Stimulated activated CD8-positive, alpha-beta memory T cell treated with anti-CD3 and anti-CD28 coated beads, Interleukin-7, amount 100 ng/mL, for 1 hour (primary cell): ENCODE measurements at places on chromosomes 12 and 14.

GRCh38 chr12:89576572-89577220, 50.8 kb upstream of the POC1B start:
- DNase-seq = no peak

DNA sequence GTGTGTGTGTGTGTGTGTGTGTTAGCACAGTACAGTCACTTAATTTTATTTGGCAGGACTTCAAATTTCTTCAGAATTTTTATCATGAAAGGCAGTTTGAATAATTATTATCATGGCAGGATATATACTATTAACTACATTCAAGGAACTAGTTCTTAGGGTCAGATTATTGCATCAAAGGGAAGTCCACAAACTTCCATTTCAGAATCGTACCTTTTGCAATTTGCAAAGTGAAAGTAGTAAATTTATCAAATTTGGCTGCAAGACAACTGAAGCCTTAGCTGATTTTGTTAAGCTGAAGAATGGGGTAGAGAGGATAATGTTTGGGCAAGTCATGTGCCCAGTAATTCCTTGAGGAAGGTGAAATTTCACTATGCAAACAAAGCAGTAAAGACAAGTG, 68.2 kb downstream of the PLEKHG7 start:
- no peak for DNase-seq

GRCh38 chr14:92039063-92039718, 668 bp downstream of the TRIP11 start:
- DNase-seq = no peak

DNA sequence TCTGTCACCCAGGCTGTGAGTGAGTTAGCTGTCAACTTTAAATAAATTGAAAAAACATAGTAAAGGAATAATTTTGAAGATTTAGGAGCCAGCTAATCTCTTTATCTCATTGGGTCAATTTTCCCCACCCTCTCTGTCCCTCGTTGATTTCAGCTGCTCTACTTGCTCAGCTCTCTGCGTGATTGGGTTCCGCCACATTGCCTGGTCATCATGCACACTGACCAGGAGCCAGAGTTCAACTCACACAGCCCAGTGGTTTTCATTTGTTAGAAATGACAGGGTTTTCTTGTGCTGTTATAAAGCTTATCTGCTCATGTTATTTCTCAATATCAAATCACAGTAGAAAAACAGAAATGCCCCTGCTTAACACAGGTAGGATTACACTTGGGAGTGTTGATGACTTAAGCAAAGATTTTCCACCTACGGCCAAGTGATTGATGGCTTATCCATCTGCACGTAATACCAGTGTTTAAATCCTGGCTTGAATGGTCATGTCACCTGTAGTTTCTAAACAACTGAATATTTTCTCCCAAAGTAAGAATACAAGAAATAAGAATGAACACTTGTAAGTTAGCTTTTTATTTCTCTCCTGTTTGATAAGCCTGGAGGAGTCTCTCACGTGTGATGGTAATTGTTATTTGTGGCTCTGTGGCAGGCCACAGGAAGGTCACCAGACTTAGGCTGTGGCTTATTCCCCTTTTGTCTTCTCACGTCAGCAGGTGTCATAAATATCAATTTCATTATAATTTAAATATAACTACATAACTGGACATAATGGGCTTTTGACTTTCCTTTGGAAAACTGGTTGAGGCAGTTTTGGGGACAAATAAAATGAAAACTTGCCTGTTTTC, 367.2 kb upstream of the DDHD1 start:
- DNase-seq = no peak

DNA sequence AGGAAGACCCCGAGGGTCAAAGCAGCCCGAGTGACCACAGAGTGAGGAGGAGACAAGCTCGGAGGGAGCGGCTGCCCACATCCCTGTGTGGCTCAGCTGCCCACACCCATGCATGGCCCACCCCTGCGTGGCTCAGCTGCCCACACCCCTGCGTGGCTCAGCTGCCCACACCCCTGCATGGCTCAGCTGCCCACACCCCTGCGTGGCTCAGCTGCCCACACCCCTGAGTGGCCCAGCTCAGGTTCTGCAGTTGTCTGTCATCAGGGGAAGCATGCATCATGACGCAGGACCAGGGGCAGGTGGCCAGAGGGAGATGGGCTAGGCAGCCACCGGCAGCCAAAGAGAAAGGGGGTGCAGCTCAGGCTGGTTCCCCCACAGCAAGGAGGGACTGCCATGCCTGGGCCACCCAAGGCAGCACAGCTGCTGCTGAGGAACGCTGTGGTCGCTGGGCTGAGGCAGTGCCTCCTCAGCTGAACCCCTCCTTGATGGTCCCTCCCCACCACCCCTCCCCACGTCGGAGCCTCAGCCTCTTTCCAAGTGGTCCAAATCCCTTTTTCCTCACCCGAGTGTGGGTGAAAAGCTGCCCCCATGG, 33.3 kb upstream of the NUDT14 start:
- DNase-seq = no peak

GRCh38 chr12:117038023-117038680, 61.1 kb downstream of the TESC start:
- DNase-seq = no peak

DNA sequence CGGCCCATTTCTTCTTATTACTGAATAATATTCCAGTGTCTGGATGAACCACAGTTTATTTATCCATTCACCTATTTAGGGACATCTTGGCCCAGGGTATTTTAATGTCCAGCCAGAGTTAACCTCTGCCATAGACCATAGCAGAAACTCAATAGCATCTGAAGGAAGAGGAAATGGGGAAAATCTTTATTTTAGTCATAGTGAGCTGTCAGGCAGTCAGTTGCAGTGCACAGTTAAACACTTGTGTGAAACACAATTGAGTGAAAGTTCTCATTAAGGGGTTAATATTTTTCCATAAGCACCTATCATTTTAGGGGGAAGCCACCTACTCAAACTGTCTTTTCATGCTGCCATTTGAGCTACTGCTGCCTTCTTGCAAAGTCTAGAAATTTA, 197.3 kb upstream of the PPFIA2 start:
- DNase-seq = no peak

GRCh38 chr12:124463341-124463921, 104.0 kb downstream of the NCOR2 start:
- no peak for DNase-seq

- DNase-seq = peak; percentile 2
Measured at GRCh38 chr12:21502164-21502496, 541 bp downstream of the GOLT1B start.

DNA sequence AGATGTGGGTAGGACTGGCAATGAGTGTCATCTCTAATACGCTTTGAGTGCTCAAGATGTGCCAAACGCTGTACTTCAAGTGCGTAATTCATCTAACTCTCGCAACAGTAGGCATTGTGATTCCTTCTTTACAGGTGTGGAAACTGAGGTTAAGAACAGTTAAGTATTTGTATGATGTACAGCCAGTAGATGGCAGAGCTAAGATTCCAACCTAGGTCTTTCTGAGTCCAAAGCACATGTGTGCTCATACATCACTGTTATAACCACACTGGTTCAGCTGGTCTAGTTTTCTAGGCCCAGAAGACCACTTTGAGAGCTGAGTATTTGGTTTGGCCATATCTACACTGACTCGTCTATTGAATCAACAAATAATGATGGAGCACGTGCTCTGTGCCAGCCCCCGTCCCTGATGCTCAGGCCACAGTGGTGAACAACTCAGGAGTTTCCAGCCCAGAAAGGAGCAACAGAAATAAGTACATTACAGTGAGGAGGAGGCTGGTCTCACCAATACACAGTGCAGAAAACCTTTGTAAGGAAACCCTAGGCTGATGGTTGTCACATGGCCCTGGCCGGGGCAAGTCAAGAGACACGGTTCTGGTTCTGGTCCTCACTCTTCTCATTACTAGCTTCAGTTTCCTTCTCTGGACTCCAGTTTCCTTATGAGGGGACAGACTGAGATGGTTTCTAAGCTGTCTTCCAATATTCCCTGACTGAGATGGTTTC, 69.3 kb upstream of the SCN8A start:
- DNase-seq = no peak

- no peak for DNase-seq
Measured at GRCh38 chr12:10211101-10211939, 1.4 kb upstream of the GABARAPL1 start.

DNA sequence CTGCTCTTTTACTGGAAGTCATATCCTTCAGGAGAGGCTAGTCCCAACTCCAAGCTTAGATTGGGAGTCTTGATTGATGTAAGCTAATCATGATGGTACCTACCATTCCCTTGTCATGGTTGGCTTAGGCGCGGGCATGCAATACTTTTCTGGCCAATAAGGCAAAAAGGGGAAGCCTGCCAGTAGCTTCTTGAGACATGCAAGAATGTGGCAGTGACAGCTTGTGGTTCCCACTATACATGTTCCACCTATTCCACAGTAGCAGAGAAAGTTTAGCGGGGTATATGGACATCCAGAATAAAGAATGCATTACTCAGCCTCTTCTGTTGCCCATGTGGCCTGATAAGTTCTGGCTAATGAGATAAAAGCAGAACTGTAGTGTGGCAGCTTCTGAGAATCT, 55.0 kb downstream of the AP5M1 start:
- no peak for DNase-seq

- no peak for DNase-seq
Measured at GRCh38 chr14:76612654-76613053, 148.6 kb upstream of the VASH1 start.

GRCh38 chr12:116719731-116720528, 17.9 kb downstream of the SPRING1 start:
- DNase-seq = no peak

DNA sequence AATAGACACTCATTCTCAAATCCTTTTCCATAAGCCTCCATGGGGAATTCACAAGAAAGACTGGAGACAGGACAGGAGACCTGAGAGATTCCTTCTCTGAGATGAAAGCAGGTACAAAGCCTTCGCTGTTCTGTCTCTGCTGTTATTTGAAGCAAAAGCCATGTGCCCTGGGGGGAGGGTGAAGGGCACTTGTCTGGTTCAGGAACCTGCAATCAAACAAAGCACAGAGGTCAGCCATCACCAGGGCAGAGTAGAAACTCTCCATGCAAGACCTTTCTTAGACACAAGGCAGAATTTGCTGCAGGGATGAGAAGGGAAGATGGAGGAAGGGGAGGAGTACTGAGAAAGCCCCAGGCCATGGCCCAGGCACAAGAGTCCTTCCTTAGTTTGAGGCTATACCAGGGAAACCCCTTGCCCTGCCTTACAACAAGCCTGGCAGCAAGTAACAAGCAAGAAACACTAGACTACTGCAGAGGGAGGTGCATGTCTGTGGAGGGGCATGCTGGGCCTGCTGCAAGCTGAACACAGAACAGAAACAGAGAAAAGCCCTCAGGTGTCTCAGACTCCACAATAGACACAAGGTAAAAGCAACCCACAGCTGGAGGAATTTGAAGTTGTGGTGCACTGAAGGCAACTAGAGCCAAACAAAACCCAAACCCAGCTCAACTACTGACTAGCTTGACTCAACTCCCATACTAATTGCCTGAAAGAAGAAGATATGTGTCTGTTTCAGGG, 7.8 kb upstream of the ART4 start:
- no peak for DNase-seq

- DNase-seq = no peak
Measured at GRCh38 chr12:32989705-32990104, 93.1 kb upstream of the PKP2 start.
